CD8-positive, alpha-beta memory T cell (primary cell): ENCODE measurements at places on chromosomes 16 and 17.

- no peak for DNase-seq
Measured at GRCh38 chr17:17309356-17309755, 6.2 kb downstream of the NT5M start.

DNA sequence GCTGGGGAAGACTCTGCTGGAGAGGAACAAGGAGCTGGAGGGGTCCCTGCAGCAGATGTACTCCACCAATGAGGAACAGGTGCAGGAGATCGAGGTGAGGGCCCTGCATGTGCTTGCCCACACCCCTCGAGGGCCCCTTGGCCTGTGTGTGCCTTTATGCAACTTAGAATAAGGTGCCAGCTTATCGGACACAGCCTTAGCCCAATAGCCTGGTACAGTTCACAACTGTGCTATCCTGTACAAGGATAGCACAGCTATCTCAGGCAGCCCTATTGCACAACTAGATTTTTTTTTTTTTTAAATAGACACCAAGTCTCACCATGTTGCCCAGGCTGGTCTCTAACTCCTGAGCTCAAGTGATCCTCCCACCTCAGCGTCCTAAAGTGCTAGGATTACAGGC, 12.1 kb downstream of the CDR2L start:
- no peak for DNase-seq

DNA sequence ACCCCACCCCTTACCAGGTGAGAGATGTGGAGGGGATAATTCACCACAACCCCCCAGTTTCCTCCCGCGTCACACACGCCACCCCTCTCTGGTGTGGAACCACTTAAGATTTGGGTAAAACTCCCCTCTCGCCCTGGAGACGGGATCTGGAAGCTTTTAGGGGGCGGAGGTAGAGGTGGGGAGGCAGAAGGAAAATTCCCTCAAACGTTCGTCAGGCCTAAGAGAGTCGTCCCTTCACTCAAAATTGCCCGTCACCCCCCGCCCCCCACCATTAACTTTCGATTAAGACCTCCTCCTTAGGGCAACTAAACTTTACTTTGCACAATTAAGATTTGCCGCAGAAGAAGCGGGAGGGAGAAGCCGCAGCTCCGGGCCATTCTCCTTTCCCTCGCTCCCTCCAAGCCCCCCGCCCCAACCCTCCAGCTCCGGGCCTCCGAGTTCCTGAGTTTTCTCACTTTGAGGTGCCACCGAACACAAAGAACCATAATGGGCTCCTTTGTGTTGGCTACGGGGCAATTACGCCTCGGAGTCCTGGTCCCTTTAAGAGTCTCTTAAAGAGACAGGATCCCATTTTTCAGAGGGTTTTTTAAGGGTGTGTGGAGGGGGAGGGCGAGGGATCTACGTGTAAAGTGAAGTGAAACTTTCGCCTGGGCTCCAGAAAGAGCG, 985 bp upstream of the FZD2 start:
- DNase-seq = peak; percentile 23

DNA sequence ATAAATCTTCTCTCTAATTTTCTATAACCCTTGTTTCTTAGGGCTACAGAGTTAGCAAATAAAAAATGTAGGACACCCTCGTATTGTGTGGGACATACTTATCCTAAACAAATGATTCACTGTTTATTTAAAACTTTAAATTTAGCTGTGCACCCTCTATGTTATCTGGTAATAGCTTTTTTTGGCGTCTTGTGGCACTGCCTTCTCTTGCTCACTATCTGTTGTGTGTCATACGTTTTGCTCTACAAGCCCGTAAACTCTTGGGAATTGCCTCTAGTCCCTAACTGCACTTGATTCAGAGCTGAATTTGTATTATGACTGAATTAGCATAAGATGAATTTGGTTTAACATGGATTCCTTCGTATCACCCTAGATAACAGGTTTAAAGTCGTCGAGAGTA, 144.3 kb upstream of the MYOCD start:
- DNase-seq = no peak

- no peak for DNase-seq
Measured at GRCh38 chr16:1526608-1527555, 6.6 kb upstream of the TMEM204 start.

- DNase-seq = no peak
Measured at GRCh38 chr17:50359998-50360461, 13.0 kb downstream of the MRPL27 start.

GRCh38 chr17:75572713-75573539, 14.7 kb upstream of the MYO15B start:
- no peak for DNase-seq

GRCh38 chr16:85393674-85394451, 219.3 kb upstream of the GSE1 start:
- peak; percentile 53 for DNase-seq

- DNase-seq = no peak
Measured at GRCh38 chr16:79826732-79827475, 226.4 kb upstream of the MAF start.

GRCh38 chr17:10114931-10115535, 83.4 kb downstream of the GAS7 start:
- DNase-seq = peak; percentile 88
